ENCODE measurements at places on chromosomes 16 and 17.

- DNase-seq, result no peak
These were observed 40.1 kb downstream of the SREBF1 start for GRCh38 chr17:17796787-17797061.

GRCh38 chr16:3509470-3509928 lies 8.7 kb downstream of the CLUAP1 start:
- DNase-seq, result peak; percentile 47

GRCh38 chr17:61307905-61308886 lies 91.4 kb upstream of the TBX2 start:
- DNase-seq, result no peak

DNA sequence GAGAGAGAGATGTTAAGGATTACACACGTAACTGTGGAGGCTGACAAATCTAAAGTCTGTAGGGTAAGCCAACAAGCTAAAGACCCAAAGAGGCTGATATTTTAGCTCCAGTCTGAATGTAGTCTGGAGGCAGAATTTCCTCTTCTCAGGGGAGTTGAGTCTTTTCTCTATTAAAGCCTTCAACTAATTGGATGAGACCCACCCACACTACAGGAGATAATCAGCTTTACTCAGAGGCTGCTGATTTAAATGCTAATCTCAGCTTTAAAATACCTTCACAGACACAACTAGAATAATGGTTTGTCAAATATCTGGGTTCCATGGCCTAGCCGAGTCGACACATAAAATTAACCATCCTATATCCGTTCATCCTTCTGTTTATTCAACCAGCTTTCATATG lies 204.3 kb upstream of the PSMD7 start:
- no peak for DNase-seq

GRCh38 chr17:75661531-75661930 lies 5.4 kb downstream of the RECQL5 start:
- no peak for DNase-seq

DNA sequence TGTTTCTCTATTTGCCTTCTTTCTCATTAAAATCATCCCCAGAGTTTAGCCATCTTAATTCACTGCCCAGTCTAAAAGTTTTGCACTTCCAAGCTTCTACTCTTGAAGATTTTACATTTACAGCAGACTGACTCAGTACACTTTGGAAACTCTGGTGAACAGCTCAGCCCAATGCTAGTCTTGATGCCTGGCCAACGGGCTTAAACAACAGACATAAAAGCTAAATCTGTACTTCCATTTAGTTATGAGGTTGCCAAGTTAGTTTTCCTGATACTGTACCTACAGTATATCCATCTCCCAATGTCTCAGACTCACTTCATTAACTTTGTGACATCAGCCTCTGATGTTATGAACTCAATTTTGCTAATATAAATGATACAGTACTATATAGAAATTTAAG lies 891.8 kb upstream of the SOX9 start:
- no peak for DNase-seq

GRCh38 chr17:44122816-44123355 lies 555 bp downstream of the HDAC5 start:
- no peak for DNase-seq

- no peak for DNase-seq
These were observed 39.8 kb downstream of the ANKRD11 start for GRCh38 chr16:89450537-89450936.

DNA sequence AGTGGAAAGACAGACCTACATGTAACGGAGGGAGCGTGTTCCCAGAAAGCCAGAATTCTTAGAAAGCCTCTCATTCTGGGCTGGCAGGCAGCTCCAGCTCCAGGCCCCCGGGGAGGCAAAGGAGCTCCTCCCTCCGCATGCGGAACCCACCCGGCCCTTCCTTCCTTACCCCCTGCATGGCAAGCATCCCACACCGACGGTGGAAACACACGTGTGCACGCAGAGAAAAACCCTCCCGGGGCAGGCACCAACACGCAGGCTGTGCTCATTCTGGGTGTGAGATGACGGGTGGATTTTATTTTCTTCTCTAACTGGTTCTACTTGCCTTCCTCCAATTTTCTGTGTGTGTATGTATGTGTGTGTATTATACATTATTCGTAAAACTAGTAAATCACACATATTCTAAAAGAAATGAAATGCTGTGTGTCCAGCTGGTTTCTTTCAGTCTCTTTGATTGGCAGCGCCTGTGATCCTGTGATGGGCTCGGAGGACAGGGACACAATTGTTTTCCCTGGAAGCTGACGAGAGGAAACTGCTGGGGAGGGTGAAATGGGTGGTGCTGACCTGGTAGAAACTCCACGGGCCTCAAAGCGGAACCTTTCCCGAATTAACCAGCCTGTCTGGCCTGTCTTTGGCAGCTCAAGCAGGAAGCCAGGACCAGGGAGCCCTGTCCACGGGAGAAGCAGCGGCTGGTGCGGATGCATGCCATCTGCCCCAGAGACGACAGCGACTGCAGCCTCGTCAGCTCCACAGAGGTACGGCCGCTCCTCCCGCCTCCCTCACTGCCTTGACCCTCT lies 22.2 kb downstream of the CARD14 start:
- no peak for DNase-seq

GRCh38 chr17:74678541-74678940 lies 34.2 kb downstream of the CD300LF start:
- no peak for DNase-seq

DNA sequence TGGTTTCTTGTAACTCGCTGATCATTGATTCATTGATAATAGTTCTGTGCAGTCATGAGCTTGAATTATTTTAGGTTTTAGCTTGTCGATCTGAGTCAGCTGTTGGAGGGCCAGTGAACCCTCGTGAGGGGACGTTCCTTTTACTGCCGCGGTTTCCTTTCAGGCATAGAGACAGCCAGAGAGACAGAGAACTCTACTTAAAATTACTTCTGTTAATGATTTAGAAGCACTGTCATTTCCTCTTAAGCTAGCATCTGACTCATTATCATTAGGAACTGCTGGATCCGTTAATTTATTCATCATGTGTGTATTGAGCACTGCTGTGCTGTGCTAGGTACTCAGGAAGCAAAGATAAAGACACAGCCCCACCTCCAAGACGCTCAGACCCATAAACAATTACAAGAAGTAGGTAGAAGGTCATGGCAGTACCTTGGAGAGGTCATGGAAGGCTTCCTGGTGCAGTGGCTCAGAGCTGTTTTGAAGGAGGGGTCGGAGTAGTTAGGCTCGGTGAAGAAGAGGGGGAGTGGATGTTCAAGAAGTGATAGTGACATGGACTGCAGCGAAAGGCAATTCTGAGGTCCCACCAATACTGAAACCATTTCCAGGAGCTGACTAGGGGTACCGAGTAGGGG lies 3.3 kb downstream of the PGS1 start:
- DNase-seq, result no peak

- DNase-seq, result no peak
These were observed 395.5 kb downstream of the TMEM114 start for GRCh38 chr16:8194794-8195193.

DNA sequence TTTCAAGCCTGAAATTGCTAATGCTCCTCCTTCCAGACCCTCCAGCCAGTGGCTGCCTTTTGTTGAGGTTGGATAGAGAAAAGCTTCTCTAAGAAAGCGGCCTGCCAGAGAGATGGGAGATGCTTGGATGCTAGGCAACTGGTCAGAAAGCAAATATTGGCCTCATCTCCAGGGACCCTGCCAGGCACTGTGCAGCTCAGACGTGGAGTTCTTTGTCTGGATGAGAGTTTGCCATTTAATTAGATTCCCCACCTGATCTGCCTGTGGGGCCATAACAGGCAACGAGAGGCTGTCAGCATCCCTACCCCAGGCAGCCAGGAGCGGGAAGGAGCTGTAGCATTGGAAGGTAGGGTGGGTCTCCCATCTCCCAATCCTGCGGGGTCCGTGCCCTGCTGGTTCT lies 52.7 kb downstream of the ASIC2 start:
- DNase-seq, result no peak

- no peak for DNase-seq
These were observed 158.4 kb downstream of the KCNJ2 start for GRCh38 chr17:70327723-70328122.

DNA sequence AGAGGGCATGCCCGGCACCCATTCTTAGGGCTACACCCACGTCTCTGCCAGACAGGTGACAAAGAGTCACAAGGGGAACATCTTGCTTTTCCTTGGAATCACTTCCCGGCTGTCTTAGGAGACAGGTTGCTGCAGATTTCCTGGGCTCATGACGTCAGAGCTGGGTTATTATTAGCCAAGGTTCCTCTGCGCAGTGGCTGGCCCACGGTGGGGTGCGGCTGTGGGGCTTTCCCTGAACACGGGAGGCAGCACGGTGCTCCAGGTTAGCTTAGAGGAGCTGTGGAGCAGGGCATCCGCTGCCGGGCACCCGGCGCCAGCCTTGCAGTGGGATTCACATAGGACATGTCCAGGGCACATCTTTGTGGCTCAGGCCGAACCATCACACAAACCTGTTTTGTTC lies 118.0 kb upstream of the PLCG2 start:
- DNase-seq, result no peak

DNA sequence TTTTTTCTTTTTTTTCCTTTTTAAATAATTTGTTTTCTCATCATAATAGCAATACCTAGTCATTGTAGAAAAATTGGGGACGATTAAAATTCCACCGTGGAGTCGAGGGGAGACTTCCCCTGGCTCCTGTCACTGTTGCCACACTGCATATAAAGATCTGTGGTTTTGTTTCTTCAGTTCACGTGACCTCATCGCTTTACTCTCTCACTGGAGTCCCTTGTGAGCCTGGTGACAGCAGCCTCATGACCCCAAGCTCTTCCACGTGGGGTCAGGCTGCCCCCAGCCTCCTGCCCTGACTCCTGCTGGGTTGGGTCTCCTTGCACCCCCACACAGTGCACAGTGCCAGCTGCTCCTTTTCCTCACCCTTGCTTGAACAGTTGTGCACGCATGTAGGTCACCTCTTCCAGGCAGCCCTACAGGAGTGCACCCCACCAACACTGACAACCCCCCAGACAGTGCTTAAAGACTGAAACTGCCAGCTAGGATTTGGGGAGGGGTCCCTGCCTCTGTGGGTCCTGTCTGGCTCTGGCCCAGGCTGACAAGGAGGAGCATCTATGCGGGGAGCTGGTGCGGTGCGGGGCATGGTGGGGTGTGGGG lies 7.3 kb upstream of the METRNL start:
- no peak for DNase-seq

DNA sequence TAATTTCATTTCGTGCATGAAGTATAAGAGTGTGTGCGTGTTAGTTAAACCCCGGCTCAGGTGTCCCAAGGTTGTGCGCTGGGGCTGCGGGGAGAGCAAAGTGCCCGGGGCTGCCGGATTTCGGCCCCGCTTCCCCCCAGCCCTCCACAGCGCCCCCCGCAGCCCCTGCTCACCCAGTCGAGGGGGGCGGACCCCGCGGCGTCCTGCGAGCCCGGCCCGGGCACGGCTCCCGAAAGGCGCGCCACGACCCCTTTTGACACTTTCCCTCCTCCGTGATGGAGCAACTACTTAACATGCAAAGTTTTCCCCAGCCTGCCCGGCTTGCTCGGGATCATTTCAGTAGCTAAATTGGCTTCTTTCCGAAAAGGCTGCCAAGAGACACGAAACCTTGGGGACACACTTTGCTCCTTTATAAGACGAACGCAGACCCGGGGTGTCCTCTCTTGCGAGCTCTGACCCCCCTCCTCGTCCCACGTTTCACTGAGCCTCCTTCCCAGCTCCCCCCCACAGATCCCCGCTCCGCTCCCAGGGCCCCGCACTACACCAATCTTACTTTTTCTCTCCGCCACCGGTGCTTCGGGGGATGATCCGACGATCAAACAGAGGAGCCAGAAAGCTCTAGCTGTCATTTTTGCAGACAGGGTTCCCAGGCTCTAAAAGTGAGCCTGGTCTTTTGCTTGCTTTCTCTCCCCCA lies 552 bp downstream of the C17orf58 start:
- no peak for DNase-seq

DNA sequence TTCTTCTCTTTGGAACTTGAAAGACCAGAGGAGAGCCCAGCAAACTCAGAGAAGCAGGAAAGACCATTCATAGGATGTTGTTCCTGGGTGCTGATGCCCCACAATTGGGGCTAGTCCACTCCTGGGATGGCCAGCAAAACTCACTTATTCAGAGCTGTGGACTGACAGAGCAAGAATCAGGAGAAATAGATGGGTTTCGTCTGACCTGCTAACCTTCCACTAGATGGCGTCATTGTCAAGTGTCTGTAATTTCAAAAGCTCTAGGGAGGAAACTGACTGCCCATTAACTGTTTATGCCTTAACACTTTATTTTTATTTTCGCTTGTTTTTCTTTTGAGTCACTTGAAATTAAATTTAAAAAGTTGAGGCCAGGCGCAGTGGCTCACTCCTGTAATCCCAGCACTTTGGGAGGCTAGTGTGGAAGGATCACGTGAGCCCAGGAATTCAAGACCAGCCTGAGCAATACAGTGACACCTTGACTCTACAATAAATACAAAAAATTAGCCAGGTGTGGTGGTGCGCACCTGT lies 28.7 kb upstream of the MILR1 start:
- DNase-seq, result no peak

GRCh38 chr17:2532146-2532720 lies 20.5 kb upstream of the METTL16 start:
- no peak for DNase-seq

DNA sequence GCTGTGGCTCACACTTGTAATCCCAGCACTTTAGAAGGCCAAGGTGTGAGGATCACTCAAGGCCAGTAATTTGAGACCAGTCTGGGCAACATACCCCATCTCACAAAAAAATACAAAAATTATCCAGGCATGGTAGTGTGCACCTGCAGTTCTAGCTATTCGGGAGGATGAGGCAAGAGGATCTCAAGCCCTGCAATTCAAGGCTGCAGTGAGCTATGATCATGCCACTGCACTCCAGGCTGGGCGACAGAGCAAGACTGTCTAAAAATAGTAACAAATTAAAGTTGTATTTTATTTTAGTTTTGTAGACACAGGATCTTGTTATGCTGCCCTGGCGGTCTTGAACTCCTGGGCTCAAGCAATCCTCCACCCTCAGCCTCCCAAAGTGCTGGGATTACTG lies 18.2 kb downstream of the USP31 start:
- DNase-seq, result no peak

DNA sequence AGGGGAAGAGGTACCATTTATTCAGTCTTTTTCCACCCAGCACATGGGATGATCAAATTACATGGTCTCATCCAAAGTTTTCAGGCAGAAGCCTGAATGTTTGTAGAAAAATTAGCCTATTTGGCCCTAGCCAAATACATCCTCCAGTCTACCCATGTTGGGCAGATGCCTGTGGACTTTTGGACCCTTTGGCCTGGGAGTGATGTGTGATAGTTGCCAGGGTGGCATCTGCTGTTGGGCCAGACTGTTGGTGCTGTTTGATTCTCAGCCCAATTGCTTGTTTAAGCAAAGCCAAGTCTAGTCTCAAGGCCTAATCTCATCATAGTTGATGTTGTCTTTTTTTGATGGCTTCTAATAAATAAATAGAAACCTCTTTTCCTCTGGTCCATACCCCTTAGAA lies 419.0 kb downstream of the CDH13 start:
- DNase-seq, result no peak

Measured in activated CD4-positive, alpha-beta T cell treated with anti-CD3 and anti-CD28 coated beads for 24 hours (primary cell).